ENCODE measurements at places on chromosomes 6 and 20.

DNA sequence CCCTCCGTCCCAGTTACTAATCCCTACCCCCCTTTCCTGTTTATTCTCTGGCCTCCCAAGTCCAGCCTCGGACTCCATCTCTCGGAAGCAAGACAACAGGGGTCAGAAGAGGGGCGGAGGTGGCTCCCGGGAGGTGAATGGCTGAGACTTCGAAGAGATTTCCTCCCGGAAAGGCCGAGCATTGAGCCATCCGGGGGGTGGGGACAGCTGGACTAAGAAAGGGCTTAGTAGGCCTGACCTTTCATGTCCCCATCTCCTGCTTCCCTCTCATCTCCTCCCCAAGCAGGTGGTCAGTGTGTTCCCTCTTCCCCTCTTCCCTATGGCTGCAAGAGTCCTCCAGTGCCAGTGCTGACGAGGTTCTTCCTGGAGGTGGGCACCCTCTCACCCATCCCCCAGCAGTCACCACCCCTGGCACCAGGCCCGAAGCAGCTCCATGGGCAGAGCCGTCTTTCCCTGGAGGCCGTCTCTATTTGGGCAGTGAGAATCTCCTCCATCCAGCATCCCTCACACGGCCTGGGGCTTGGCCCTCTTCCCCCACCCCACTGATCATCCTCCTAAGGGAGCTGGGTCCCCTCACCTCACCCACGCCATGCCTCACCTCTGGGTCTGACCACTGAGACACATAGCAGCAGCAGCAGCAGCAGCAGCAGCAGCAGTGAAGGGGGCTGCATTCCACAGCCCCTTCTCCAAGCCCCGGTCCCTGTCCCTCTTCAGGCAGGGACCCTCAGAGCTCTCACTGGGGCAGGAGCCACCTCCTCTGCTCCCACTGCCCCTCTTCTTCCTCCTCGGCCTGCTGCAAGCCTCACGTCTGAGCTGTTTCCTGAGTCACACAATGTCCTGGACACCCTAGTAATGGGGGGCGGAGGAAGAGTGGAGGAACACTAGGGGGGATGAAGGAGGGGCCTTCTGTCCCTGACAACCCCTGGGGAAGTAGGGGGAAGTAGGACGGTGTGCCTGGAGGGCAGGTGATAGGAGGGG, at the start of gene NOTCH4:
Gene NOTCH4 (minus strand): TSS at position 810 of the 978 bp plus-strand sequence. CDS start 139 bp downstream, at position 671.
- no peak for DNase-seq

DNA sequence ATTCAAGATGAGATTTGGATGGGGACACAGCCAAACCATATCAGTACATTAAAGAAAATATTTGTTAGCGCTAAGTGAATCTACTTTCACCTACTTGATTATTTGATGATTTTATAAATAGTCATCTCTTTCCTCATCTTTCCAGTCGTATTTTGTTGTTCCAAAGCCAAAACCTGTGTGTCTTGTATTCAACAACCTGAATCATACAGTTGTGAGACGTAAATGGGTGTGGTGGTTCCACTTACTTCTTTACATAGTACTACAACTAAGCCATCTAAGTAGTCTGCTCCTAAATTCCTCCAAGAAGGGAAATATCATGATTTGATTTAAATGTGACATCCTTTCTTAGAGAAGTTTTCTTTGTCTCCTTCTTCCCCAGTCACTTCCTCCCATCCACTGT, 132.8 kb downstream of the ESR1 start:
- DNase-seq = no peak

- no peak for DNase-seq
Observed at GRCh38 chr6:163469459-163469985, 55.0 kb downstream of the QKI start.

DNA sequence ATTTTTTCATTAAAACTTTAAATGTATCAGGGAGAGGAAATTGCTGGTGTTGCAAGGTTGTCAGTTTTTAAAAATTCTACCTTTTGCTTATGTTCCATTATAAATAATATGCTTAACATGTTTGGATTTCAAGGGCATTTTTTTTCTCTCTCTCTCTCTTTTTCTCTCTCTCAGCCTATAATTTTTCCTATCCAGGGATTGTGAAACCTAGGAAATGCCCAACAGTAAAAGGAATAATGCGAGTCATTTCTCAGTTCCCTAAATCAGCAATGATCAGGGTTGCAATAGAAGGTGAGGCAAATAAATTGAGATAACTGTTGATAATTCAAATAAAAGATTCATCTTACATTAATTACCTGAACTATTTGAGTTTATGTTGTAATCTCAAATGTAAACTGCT, 53.2 kb upstream of the IFNGR1 start:
- no peak for DNase-seq

DNA sequence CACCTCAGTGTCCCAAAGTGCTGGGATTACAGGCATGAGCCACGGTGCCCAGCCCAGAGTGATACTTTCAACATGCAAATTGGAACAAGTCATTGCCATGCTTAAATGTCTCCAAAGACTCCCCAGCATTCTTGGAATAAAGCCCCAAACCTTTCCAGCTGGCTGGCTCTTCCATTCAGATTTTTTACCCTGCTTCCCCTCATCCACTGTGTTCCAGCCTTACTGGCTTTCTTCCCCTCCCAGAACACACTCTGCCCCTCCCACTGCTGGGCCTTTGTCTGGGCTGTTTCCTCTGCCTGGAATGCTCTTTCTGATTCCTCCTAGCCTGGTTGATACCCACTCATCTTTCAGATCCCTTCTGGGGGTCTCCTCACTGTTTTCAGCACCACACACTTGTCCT, 40.1 kb upstream of the NNAT start:
- DNase-seq = no peak

DNA sequence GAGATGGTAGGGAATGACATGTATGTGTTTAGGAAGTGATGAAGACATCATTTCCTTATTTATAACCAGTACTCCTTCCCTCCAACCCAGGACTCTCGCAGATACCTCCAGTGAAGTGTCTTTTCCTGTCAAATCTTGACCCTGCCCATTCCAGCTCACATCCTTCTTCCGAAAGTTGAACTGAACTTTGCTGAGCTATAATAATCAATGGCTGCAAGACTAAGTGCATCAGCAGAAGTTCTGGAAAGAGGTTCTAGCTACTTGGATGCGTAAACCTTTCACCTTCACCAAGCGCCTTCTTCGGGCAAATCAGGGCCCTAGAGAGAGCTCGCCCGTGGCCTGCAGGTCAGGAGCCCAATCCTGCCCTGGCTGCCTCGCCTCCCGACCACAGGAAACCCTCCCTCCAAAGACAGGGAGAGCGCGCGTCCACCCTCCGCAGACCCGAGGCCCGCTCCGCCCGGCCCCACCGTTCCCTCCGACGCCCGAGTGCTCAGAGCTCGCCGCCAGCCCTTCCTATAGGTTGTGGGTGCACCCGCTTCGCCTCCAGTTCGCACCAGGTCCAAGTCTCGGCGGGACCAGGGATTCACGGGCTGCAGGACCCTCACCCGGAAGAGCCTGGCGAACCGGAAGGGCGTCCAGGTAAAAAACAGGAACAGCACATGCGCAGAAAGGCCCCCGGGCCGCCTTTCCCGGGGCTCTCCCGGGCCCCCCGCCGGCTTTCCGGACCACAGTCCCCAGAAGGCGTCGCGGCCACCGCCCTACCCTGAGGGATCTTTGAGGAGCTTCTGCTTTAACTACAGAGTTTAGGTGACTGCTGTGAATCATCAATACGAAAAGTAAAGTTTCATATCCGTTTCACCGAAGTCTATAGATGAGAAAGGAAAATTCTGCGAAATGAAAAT, at the start of gene ZNF334:
Gene ZNF334 (minus strand): TSS at position 617 of the 902 bp plus-strand sequence. CDS start 1,457 bp downstream, outside the sequence.
- DNase-seq = no peak

- DNase-seq = no peak
Observed at GRCh38 chr6:7787137-7787608, 61.3 kb downstream of the BMP6 start.

GRCh38 chr6:160124605-160125004, 3.0 kb downstream of the SLC22A1 start:
- DNase-seq = no peak

- no peak for DNase-seq
Observed at GRCh38 chr6:92292067-92292466, 1127.3 kb downstream of the EPHA7 start.

Data from activated CD4-positive, CD25-positive, alpha-beta regulatory T cell treated with anti-CD3 and anti-CD28 coated beads, Interleukin-2, amount 50 U/mL, for 16 hours (primary cell).